Brain (organoid and tissue), 16 donors: ENCODE measurements at places on chromosomes 3 and 15.

GRCh38 chr3:183830187-183830586 is 4.8 kb upstream of the MAP6D1 start:
- DNase-seq: no peak

DNA sequence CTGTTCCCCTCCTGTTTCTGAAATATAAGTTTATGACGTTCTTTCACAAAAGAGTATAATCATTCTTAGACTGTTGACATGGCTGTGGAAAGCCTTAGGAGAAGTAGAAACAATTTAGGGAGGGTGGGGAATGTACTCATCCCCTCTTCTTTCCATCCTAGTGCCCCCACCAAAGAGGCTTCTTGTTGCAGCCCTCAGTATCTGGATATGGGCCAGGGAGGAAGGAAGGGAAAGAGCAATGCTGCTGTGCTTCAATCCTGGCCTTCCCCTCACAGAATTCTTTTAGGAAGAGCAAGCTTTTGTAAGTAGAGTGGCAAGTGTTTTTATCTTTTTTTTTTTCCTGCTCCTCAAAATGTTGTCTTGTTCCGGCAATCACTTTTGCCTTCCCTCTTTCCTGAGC is 1.7 kb downstream of the INAFM2 start:
- DNase-seq: no peak

DNA sequence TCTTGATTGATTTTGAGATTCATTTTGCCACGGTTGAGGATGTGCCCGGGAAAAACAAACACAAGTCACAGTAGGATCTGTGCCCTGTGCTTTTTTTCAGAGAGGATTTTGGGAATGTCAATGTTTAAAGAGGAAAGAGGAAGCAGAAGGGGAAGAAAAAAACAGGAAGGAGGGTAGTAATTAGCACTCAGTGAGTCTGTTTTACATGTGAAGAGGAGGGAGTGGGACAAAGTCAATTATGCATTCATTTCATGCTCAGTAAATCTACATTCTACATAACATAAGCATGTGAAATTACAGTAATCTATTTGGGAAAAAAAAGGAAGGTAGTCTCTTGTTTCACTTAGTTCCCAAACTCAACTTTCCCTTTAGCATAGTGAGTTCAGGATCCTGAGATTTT is 18.3 kb upstream of the CD200 start:
- no peak for DNase-seq

- no peak for DNase-seq
Observed at GRCh38 chr3:69321301-69322157, 64.4 kb downstream of the FRMD4B start.

DNA sequence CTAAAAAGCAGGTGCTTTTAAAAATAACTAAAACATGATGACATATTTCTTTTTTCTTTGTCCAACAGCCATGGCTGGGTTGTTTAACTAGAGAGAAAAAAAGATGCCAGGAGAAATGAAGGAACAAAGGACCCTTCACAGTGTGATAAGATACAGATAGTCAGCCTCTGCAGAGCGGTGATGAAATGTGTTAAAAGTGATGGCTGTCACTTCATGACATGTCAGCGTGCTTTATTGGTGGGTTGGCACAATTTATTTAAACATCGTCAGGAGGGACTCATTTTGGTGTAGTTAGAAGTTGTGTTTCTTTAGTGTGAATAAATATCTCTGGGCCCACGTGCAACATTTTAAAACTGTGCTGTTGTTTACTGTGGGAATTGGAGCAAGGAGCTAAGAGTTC is 887.4 kb upstream of the CFAP20DC start:
- DNase-seq: no peak
